Effector memory CD8-positive, alpha-beta T cell (primary cell): ENCODE measurements at places on chromosomes 13 and 19.

DNA sequence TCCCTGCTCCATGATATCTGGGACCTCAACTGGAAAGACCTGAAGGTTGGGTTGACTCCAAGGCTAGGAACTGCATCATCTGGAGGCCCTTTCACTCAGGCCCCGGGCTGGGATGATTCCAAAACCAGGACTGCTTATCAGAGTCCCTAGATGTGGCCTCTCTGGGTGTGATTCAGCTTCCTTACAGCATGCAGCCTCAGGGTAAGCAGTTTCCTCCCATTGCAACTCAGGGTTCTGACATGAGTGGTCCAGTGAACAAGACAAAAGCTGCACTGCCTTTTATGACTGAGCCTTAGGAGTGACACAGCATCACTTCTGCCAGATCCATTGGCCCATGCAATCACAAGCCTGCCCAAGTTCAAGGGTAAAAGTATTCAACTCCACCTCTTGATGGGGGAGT, 502.8 kb downstream of the COG6 start:
- no peak for DNase-seq

- DNase-seq, result no peak
Measured at GRCh38 chr19:28839455-28839854, 373.5 kb downstream of the UQCRFS1 start.

GRCh38 chr19:45567609-45568008, 17.0 kb downstream of the OPA3 start:
- DNase-seq, result no peak

DNA sequence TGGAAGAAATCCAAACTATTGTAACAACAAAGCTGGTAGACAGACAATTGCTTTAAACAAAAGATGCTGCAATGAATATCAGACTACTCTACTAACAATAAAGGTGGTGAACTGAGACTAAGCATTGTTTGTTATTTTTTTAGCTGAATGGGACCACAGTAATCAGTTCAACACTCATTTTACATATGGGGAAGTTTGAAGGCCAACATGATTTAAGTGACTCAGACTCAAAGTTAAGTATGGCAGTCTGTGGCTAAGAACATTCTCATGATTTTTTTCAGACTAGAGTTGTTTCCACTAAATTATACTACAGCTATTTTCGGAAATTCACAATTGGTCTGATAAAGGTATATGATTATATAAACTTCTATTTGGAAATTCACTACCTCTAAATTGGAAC, 10.4 kb downstream of the EXOSC8 start:
- no peak for DNase-seq

- DNase-seq, result no peak
Measured at GRCh38 chr19:5575590-5575989, 7.8 kb upstream of the TINCR start.

GRCh38 chr13:83666141-83666540, 216.1 kb downstream of the SLITRK1 start:
- DNase-seq, result no peak

- DNase-seq, result no peak
Measured at GRCh38 chr13:46401432-46401831, 14.4 kb upstream of the RUBCNL start.

- no peak for DNase-seq
Measured at GRCh38 chr13:107216046-107216755, 648.3 kb upstream of the ARGLU1 start.

DNA sequence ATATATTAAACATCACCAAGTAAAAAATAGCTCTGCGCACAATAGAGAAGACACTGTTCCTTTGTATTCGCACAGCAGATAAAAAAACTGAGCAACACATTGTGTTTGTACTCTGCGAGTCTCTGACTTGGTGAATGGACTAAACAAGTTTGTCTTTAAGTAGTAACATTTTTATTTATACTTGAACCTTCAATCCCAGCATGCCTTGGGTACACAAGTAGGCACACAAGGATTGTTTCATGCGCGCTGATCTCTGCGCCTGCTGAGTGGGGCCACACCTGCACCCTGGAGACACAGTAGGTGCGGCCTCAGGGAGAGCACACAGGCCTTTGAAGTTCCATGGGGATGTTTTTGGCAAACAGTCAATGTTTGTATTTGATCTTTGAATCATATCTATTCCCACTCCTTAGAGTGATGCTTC, 318.9 kb downstream of the MYO16 start:
- no peak for DNase-seq

- DNase-seq, result no peak
Measured at GRCh38 chr13:90197722-90198121, 1149.8 kb upstream of the MIR17HG start.

DNA sequence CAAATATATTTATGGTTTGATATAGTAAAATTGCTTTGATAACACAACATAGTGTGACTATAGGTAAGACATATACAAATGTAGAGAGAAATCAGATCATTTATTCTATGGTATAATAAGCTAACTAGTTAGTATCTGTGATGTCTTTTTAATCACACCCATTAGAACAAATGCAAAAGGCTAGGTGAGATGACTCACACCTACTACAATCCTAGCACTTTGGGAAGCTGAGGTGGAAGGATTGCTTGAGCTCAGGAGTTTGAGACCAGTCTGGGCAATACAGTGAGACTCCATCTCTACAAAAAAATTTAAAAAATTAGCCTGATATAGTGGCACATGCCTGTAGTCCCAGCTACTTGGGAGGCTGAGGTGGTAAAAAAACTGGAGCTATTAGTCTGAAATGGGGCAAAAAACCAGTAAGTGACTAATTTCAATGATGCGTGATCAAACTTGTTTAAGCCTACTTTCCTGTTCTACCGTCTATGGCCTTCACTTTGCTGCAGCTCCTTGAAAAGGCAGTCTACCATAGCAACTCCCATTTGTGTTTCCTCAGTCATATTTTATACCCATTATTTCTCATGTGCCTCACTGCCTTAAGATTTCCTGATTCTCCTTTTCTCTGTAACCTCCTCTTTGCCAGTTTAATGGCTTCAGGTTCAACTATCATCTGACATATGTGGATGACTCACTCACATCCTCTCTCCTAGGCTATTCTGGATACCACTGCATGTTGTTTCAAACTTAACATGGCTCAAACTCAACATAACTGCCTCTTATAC, 12.5 kb downstream of the ALG5 start:
- DNase-seq, result no peak

- no peak for DNase-seq
Measured at GRCh38 chr13:51988988-51989618, 22.1 kb downstream of the ATP7B start.

GRCh38 chr13:67518785-67519184, 288.6 kb upstream of the PCDH9 start:
- DNase-seq, result no peak

- DNase-seq, result no peak
Measured at GRCh38 chr19:28960586-28960985, 252.4 kb downstream of the UQCRFS1 start.

DNA sequence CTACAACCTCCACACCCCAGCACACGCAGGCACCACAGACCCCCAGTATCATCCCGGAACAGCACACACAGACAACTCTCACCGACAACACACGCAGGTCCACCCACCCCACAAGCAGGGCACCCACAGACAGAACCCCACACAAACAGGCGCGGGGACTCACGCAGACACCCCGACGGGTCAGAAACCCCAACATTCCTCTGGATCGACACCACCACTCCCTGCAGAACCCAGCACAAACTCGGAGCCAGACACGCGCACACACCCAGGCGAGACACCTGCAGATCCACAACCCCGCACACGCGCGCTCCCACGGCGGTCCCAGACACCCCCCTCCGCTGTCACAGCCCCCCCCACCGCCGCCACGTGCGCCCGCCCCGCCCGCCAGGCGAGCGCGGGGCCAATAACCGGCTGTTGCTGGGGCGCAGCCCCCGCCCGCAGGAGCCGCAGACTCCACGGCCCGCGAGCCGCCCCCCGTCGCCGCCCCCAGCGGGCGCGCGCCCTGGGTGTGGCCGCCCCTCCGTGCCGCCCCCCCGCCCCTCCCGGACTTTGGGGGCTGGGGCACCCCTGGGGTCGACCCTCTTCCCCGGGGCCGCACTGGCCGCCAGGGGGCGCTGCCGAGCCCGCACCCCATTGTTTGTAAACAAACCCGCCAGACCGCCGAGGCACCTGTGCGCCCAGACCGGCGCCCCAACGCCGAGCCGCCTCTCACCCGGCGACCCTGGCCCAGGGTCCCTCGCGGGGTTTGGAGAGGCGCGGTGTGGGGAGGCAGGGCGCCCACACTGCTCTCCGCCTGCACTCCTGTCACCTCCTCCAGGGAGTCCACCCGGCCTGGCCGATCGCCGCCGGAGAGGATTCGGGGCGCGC, 712 bp downstream of the BBC3 start:
- DNase-seq, result peak; percentile 90

GRCh38 chr13:99422586-99423220, 78.6 kb upstream of the TM9SF2 start:
- no peak for DNase-seq

- DNase-seq, result no peak
Measured at GRCh38 chr19:46503848-46504453, 8.3 kb upstream of the PNMA8B start.

GRCh38 chr13:21115231-21115630, 53.8 kb upstream of the LATS2 start:
- DNase-seq, result no peak

DNA sequence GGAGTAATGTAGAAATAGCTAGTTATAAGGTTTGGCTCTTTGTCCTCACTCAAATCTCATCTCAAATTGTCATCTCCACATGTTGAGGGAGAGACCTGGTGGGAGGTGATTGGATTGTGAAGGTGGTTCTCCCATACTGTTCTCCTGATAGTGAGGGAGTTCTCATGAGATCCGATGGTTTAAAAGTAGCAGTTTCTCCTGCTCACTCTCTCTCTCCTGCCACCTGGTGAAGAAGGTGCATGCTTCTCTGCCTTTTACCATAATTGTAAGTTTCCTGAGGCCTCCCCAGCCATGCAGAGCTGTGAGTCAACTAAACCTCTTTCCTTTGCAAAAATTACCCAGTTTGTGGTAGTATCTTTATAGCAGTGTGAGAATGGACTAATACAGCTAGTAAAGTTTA, 849.4 kb downstream of the DACH1 start:
- no peak for DNase-seq

GRCh38 chr19:16875584-16876555, 12.9 kb upstream of the F2RL3 start:
- no peak for DNase-seq

- no peak for DNase-seq
Measured at GRCh38 chr19:52786078-52786463, 520 bp downstream of the ZNF600 start.

- DNase-seq, result no peak
Measured at GRCh38 chr19:42252365-42253244, 2.3 kb downstream of the ERF start.

GRCh38 chr19:19749908-19750841, 17.3 kb upstream of the ZNF14 start:
- no peak for DNase-seq

GRCh38 chr13:46655377-46656180, 102.6 kb downstream of the LRCH1 start:
- no peak for DNase-seq

DNA sequence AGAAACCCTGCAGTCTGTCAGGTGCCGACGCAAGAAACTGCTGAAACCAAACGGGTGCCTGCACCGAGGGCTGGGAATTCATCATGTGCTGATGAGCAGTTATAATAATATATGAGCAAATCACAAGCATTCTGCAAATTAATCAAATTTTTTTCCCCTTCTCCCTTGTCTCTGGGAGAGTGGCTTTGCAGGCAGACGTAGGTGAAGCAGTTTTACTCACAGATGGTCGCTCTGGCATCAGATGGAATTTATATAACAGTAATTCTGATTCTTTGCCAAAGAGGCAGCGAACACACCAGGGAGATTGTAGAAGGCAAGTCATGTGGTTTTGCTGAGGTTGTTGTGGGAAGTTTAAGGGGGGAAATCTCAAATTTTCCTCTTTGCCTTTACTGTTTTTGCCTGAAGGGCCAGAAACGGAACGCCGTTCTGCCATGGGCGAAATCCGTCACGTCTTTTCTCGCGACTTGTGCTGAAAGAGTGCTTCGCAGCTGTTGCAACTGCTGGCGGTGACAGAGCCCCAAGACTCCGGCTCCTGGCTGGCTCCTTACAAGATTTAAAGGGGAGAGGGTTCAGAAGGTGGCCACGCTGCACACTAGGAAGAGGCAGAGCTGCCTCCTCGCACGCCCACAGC, 320.1 kb downstream of the ZNF536 start:
- DNase-seq, result no peak

DNA sequence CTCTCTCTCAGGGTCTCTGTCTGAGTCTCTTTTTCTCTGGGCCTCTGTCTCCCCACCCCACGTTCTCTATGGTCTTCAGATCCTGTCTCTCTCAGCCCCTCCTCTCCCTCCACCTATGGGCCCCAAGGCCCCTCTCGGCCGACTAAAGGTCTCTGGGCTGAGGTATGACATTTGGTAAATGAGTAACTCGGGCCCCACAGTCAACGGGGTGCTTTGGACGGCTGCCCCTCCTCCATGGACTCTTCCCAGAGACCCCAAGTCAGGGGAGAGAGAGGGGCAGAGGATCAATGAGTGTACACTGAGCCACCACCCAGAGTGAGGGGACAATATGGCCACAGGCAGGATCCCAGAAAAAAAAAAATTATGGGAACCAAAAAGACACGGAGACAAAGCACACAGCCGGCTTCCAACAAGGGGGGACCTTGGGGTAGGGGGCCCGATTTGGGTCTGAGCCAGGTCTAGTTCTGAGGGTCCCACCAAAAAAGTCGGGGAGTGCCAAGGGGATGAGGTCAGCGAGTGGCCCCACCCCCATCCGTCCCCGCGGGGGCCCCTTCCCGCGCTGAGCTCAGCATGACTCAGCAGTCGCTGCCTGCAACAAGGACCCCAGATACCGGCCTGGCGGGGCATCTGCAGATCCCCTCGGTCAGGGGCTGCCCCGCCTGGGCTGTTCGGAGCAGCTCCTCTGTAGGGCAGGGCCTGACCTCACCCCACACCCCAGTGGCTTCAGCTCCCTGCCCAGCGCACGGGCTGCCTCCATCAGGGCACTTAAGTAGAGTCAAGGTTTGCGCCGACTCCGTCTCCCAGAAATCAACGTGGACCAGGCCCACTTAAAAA, 1.5 kb upstream of the FTL start:
- no peak for DNase-seq

DNA sequence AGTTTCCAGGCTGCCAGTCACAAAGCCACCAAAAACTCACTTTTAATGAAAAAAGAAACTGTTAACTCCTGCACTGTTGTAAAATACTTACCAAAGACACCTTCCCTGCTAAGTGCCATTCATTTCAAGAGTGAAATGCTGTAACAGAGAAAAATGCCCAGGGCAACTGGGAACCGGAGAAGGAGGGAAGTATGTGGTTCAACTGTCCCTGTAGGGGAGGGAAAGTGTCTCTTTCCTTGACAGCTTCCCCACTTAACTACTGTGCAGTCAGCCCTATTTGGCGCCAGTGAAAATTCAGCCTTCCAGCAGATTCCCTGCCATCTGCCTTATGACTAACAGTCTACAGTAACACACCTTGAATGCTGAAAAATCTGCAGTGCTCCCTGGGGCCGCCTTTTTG, 789.0 kb downstream of the DIAPH3 start:
- DNase-seq, result no peak

DNA sequence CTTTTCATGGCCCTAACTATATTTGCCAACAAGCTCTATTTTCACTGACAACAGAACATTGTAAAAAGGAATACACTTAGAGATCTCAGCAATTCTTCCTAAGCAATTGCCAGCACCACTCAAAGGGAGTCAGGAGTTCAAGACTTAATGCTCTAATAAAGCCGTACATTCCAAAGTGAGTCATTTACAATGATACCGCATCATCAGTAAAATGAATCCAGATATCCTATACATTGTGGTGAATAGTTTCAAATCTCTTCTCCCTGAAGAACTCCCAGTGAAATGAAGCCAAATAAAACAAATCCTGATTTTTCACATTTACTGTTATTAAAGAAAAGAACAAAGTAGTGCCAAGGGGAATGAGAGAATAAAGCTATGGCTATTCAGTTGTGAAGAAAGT, 2898.7 kb upstream of the PCDH20 start:
- DNase-seq, result no peak
